ENCODE measurements at places on chromosomes 3 and 15.

- DNase-seq: no peak
Observed at GRCh38 chr3:25665315-25666280, 891 bp upstream of the TOP2B start.

- DNase-seq: no peak
Observed at GRCh38 chr15:72233769-72234168, 2.8 kb upstream of the PKM start.

DNA sequence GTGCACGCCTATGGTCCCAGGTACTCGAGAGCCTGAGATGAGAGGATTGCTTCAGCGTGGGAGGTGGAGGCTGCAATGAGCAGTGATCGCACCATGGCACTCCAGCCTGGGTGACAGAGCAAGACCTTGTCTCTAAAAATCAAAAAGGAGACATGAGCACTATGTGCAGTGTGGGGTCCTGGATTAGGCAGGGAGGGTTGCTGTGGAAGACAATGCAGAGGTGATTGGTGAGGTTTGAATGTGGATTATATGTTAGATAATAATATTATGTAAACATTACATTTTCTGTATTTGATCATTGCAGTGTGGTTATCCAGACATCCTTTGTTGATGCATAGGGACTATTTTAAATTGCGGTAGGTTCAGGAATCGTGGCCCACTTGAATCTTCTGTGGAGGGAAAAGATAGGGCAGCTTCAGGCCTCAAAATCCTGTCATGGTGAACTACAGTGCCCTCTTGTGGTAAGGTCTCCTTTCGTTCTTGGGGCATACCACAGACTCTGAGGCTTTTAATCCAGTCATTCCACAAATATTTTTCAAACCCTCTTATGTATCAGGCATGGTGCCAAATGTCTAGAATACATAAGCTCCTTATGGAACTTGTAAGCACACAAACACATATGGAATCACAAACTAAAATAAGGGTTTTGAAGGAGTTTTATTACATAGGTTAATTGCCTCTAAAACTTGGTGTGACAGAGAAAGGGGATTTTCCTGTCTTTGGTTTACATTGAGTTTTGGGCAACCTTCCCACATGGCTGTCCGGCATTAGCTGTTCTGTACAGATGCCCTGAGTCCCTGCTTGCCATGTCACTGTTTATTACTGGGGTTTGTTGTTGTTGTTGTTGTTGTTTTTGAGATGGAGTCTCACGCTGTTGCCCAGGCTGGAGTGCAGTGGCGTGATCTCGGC lies 37.7 kb downstream of the GPD1L start:
- peak; percentile 43 for DNase-seq

DNA sequence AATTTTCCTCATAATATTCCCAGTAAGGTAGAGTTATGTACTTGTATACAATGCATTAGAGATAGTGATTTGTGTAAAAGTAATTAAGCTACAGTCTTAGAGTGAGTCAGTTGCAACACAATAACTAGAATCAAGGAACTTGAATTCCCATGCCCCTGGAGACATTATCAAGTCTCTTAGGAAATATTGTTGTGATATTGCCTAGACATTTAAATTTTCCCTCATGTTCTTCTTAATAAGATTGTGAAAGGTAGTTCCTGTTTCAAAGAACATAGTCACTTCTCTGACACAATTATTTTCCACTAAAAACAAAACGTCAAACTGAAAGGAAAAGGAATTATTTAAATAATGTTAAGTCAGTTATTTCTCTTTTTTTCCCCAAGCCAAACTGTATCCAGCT lies 13.0 kb upstream of the ATP1B3 start:
- no peak for DNase-seq

DNA sequence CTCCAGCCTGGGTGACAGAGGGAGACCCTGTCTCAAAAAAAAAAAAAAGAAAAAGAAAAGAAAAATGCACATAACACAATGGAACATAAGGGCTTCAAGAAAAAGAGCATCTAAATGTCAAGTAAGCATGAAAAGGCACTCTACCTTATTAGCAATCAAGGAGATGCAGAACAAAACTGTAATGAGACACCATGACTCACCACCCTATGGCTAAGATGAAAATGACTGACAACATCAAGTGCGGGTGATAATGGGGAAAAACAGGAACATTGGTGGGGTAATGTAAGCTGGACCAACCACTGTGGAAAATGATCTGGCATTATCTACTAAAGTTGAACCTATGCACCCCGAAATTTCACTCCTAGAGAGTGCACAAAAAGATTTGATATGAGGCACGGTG lies 19.6 kb upstream of the NSMCE3 start:
- DNase-seq: no peak

GRCh38 chr3:69868841-69869420 lies 129.7 kb downstream of the MITF start:
- DNase-seq: no peak

GRCh38 chr15:92091155-92091734 lies 237.7 kb downstream of the SLCO3A1 start:
- DNase-seq: no peak

DNA sequence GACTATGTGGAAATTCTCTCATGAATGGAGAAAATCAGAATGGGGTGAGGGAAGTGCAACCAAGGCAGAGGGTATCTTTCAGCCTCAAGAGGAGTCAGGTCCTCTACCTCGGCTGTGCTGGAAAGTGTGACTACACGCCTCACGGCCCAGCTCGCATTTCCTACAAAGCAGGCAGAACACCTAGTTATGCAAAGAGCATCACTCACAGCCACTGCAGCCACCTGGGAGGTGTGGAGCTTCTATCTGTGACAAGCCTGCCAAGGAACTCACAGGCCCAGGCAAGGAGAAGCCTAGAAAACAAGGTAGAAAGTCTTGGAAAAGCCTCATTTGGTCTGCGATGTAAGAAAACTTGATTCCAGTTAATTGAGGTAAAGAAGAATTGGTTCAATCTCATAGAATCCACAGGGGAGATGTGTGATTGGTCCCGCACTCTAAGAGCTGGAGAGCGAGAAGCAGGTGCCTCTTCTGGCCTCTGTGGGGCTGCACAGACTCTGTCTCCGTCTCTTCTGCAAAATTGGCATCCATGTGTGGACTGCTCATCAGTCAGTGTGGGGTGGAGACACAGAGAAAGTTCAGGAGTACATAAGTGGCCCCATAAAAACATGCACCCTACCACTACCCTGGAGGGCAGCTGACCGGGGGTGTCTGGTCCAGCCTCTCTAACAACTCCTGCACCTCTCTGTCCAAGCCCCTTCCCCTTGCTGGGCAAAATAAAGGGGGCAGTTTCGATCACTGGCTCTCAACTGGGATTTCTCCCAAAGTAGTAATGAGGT lies 76.8 kb downstream of the TAMM41 start:
- no peak for DNase-seq

DNA sequence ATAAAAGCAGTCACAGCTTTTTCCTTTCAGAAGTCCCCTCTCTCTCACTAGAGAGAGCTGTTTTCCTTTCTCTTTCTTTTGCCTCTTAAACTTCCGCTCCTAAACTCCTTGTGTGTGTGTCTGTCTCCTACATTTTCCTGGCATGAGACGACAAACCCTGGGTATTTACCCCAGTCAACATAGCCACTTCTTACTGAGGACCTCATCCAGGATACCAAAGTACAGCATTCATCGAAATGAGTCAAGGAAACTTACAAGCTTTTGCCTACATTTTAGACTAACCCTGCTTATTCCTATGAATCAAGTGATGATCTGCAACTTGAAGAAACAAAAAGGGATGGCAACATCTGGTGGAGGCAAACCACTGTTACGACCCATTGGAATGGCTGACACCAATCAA lies 16.7 kb downstream of the PATL2 start:
- DNase-seq: no peak

DNA sequence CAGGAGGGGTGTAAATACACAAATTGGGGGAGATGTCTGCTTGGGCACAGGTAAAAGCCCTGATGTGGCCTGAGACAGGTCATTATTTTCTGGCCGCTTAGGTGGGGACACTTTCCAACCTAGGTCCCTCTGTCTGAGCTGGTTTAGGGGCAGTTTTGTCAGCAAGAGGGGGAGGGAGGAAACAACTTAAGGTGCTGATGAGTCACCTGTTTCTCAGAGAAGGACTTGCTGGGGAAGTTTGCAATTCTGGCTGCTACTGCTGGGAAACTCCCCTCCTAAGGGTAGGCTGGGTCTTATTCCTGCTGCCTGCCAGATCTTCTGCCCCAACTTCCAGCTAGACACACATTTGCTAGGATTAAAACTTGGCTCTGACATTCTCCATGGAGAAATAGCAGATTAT lies 4.8 kb upstream of the RHOV start:
- no peak for DNase-seq

DNA sequence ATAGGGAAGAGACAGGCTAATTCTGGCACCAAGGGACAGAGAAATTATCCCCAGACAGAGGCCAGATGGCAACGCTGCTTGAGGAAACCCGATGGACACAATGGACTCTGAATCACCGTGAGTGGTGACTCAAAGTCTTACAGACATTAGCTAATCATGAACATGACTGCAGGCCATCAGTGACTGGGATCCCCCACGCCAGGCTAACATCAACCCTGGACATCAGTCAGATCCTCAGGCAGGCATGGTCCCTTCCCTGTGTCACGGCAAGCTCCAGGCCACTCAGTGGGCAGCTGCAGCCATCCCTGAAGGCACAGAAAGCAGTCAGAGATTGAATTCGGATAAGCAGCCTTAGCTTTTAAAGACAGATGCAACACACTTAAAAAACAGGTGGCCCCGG lies 23.8 kb upstream of the OXTR start:
- DNase-seq: no peak

- DNase-seq: no peak
Observed at GRCh38 chr15:63069616-63070090, 27.1 kb downstream of the TPM1 start.

DNA sequence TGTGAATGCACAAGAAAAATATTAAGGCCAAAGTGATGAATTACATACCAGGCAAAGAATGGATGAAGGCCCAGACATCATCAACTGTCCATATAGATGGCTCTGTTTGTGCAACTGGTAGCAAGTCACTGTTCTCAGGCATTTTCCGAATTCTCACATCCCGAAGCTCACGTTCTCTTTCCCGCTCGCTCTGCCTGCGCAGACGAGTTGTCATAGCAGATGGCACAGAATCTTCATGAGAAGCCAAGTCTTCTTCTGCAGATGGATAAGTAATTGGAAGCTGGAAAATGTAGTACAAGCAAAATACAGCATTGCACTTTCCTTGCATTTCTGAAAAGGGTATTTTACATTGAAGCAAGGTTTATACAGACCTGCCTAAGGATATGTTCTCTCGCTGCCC lies 64.6 kb downstream of the GPR160 start:
- no peak for DNase-seq

DNA sequence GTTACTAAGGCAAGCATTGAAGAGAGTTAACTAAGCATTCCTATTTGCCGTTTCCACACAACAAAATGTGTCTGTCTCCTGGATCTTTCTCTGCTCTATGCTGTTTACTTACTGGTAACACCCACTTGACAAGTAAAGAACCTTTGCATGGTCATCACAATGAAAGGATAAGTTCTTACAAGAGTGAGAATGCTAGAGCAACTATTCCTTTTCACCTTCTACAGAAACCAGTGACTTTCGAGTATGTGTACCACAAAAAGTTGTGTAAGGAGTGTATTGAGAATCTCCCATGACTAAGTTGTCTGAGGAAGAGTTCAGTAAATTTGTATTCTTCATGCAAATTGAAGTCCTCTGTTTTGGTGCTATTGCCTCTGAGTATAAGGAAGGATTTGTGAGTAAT lies 10.8 kb downstream of the TIPARP start:
- no peak for DNase-seq

- no peak for DNase-seq
Observed at GRCh38 chr3:174101244-174101643, 703.7 kb downstream of the NLGN1 start.

GRCh38 chr15:63905131-63905530 lies 71.4 kb upstream of the HERC1 start:
- DNase-seq: no peak

GRCh38 chr3:39479701-39480414 lies 12.4 kb downstream of the MOBP start:
- no peak for DNase-seq

GRCh38 chr3:72102112-72102616 lies 317.2 kb upstream of the PROK2 start:
- no peak for DNase-seq

GRCh38 chr3:18593231-18593630 lies 168.1 kb upstream of the SATB1 start:
- DNase-seq: no peak

- no peak for DNase-seq
Observed at GRCh38 chr3:127013758-127014535, 31.0 kb downstream of the PLXNA1 start.

GRCh38 chr15:41930221-41930866 lies 36.5 kb upstream of the SPTBN5 start:
- no peak for DNase-seq

DNA sequence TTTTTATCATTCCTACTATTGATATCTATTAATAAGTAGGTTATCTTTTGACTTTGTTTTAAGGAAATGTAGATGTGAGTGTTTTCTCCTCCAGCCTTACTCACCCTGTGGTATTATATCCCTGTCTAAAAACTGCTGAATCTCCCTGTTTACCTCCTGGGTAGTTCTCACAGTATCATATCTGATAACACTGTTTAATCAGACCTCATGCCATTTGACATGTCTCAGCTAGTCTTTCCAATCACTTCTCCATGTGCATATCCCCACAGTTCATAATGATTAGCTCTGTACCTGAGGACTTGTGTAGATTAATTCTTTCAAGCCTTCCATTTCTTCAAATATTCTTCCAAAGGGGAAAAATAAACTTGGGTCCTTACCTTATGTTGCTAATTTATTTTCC lies 30.7 kb downstream of the DUOX2 start:
- no peak for DNase-seq

DNA sequence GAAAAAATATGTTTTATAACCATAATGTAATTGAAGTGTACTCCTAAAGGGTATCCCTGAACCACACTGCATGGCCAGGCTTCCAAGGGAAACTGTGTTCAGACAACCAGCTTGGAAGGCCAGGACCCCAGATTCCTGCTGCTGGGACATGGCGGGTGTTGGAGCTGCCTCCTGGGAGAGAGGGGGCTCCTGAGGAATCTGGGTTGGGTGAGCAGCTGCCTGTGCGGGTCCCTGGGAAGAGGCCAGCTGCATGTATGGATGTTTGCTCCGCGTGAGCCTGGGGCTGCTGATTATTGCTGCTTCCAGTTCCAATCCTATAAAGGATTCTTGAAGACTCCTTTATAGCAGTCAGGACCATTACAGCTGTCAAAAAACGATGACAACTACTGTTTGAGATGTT lies 348.6 kb upstream of the ICE2 start:
- no peak for DNase-seq

GRCh38 chr15:25740383-25741255 lies 122.5 kb downstream of the ATP10A start:
- no peak for DNase-seq
